ENCODE measurements at places on chromosomes 7 and 10.
A peak's percentile ranks its signal among the peaks of the same experiment; 100 is the strongest.

DNA sequence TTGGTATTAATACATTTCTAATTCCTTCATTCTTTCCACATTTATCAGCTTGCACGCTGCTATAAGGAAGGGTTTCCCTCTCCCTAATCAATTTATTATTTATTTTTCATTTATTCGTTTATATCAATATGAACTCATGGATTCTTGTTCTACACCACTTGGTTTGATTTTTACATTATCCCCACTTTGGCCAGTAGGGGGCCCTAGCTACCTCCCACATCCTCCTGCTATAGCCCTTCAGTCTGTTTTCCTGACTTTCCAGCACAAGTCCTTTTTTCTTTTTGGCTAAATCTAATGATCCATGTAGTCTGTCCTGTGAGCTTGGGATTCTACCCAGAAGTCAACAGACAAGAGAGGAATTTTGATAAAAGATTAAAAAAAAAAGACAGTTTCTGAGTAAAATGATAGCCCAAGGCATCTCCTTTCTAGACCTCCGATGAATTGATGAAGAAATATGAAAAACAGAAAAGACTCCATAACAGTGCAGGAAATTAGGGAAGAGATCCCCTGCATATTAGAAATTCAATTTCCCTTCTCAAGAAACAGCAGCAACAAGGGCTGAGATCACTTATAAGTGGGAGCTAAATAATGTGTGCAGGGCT, 47.7 kb downstream of the LYZL2 start:
- peak; percentile 57 for DNase-seq

DNA sequence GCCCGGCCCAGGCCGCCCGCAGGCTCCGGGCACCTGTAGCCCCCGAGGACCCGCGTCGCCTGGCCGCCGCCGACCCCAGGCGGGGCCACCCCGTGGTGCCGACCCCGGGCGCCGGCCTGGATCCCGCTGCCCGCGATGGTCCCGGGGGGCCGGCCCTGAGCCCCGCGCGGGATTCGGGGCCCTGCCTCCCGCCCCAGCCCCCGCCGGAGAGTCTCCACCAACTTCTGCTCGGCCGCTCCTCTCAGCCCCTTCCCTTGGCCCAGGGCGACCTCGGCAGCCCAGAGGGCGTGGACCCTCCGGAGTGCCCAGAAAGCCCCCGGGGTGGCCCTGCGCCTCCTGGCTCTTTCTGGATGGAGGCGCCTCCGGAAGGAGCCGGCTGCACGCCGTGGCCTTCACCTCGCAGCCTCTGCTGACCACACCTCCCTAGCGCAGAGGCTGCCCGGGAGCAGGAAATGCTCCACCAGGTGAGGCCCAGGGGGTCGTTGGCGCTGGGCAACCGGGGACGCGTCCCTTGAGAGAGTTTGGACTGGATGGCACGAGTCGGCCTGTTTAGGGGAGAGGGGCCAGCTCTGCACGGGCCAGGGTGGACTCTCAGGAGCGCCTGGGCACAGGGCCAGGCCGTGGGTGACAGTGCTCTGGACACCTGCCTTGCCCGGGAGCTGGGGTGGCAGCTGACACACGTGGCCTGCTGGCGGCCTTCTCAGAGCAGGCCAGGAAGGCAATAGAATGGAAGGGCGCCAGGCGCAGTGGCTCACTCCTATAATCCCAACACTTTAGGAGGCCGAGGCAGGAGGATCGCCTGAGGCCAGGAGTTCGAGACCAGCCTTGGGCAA, 529 bp downstream of the ZNF853 start:
- DNase-seq: peak; percentile 22

- no peak for DNase-seq
Measured at GRCh38 chr7:52639981-52640380, 395.5 kb upstream of the POM121L12 start.

DNA sequence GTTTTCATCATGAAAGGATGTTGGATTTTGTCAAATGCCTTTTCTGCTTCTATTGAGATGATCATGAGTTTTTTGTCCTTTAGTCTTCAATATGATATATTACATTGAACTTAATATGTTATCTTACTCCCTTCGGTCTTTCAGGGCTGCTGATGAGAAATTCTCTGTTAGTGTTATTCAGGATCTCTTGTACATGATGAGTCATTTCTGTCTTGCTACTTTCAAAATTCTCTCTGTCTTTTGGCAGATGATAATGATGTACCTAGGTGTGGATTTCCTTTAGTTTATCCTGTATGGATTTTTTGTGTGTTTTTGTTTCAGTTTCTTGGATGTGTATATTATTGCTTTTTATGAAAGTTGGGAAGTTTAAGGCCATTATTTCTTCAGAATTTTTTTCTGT, 320.9 kb upstream of the NPSR1 start:
- DNase-seq: no peak

DNA sequence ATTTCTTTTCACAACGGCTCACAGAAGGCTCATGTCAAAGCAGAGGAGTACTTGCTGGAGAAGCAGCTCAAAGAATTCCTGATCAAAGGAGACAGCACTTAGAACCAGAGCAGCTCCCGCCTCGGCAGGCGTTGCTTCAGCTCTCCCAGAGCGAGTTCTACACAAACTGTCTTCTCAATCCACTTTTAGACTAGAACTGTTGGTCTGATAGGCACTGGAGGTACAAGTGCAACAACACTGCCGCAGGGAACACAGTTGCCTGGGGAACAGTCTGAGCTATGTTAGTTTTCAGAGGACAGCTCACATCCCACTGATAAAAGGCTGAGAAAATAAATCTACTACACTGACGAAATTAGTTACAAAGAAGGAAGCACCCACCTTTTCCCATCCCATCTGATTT, 35.4 kb downstream of the CYTH3 start:
- no peak for DNase-seq

DNA sequence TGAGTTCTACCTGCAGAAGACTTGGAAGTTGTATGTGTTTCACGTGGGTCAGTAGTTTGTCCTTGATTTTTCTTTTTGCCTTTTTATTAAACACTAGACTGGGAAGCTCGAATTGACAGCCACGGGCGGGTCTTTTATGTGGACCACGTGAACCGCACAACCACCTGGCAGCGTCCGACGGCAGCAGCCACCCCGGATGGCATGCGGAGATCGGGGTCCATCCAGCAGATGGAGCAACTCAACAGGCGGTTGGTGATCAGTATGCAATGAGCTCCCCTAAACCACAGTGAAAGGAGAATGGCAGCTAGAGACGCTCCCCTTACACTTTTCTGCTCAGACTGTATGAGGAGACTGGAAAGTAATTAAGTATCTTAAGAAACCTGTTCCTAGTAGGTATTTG, 126.7 kb upstream of the STK17A start:
- DNase-seq: no peak

GRCh38 chr7:18626717-18627116, 131.2 kb downstream of the HDAC9 start:
- no peak for DNase-seq

DNA sequence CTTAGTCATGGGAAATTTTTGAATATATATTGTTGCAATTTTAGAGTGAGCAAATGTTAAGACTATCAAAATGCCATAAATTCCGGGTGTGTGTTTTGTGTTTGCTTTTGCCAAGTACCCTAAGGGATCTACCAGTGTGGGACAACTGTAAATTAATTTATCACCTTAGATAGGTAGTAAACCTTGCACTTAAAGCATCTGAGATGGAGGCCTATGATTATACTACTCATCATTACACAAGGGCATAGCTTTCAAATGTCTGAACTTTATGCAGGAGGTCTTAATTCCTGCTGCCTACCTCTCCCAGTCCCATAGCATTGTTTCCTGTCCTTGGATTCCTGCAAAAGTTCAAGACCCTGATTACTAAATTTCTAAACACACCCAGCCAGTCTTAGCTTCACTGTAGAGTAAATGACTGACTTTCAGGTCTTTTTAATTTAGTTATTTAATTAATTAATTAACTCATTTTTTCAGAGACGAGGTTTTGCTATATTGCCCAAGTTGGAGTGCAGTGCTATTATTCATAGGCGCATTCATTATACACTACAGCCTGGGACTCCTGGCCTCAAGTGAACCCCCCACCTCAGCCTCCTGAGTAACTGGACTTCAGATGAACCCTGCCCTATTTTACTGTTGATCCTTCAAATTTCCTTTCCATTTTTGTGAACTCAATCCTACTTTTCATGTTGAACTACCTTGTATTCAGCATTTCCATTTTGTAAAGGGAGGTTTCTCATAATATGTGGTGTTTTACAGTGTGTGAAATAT, 47.0 kb downstream of the THSD7A start:
- no peak for DNase-seq

GRCh38 chr10:88793712-88794299, 8.7 kb upstream of the LIPM start:
- DNase-seq: no peak

DNA sequence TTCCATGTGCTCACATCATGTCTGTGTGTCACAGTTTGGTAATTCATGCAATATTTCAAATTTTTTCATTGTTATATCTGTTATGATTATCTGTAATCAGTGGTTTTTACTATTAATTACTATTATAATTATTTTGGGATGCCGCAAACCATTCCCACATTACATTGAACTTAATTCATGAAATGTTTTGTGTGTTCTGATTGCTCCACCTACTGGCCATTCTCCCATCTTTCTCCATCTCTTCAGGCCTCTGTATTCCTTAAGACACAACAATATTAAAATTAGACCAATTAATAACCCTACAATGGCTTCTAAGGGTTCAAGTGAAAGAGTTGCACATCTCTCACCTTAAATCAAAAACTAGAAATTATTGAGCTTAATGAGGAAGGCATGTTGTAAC, 398.5 kb downstream of the PCDH15 start:
- DNase-seq: peak; percentile 41

- DNase-seq: no peak
Measured at GRCh38 chr7:46393142-46393541, 472.1 kb upstream of the IGFBP3 start.

DNA sequence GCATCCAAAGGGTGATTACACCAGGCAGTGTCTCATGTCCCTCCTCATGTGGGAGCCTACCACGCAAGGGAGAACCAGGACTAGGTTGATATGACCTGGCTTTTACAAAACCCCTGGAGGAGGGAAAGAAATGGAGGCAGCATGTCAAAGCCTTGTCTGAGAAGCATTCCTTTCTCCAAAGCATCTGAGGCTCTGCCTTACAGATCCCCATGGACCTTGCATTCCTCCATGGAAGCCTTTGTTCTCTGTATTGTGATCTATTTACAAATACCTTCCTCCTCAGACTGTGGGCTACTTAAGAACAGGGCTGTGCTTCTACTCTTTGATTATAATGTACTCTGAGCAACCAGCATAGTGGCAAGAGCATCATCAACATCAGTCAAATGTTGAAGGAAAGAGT, 197.0 kb downstream of the PLXNA4 start:
- DNase-seq: no peak

GRCh38 chr10:27844223-27844622, 98.6 kb upstream of the MKX start:
- no peak for DNase-seq

DNA sequence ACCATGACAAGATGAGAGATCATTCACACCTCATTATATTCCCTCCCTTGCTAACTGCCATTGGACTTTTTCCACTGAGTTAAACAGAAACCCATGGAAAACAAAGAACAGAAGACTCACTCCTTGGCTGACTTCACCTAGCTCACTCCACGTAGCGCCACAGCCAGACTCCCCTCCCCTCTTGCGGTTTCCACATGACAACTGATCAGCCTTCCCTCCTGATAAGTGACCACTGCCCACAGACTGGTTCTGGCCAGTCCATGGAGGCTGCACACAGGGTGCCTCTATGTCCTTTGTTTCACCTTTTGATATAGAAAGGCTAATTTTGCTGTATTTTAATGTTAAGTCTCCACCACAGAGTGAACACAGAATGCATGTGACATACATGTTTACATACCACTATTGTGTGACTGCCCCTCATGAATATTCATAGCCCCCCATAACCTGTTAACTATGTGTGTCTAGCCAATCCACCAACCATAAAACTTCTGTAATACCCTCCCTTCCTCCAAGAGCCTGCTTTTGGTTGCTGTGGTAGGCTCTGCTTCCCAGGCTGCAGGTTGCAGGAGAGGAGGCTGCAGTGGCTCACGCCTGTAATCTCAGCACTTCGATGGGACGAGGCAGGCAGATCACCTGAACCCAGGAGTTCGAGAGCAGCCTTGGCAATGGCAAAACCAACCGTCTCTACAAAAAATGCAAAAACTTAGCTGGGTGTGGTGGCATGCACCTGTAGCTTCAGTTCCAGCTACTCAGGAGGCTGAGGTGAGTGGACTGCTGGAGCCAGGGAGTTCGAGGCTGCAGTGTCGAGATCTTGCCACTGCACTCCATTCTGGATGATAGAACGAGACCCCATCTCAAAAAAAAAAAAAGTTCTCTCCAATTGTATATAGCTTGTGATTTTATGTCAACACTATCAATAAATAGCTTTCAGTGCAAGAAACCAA, 10.0 kb upstream of the IFIT5 start:
- DNase-seq: no peak

DNA sequence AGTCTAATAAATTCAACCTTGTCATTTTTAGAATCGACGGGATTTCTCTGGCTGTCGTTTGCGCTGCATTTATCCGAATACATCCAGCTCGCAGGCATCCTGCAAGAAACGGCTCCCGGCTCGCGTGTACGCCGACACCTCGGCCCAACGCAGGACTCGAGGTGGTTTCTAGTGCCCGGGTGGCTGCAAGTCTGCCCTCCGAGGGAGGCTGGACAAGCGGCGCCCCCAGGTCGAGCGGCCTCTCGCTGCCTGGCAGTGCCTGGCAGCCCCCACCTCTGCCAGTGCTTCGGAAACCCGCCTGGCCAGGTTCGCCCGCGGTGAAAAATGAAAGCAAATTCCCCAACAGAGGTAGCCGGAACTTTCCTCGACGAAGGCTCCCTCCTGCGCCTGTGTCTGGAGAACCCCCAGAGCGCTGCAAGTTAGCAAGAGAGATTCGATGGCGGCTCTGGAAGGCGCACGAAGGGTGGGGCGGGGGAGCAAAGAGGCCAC, 5.7 kb upstream of the ZNF503 start:
- DNase-seq: no peak

GRCh38 chr10:62587011-62587410, 212.8 kb downstream of the ZNF365 start:
- no peak for DNase-seq

- DNase-seq: no peak
Measured at GRCh38 chr10:118047157-118047719, 497 bp upstream of the RAB11FIP2 start.

GRCh38 chr7:90383861-90384260, 19.4 kb upstream of the CLDN12 start:
- DNase-seq: no peak
